ENCODE measurements at places on chromosomes 16 and 17. TPM values are rescaled to one million over a fixed set of nuclear protein-coding genes. Genes with fewer than 3 reads are reported as not detected.

RAPGEFL1 gene
- total RNA-seq = 4.0 TPM

DNA sequence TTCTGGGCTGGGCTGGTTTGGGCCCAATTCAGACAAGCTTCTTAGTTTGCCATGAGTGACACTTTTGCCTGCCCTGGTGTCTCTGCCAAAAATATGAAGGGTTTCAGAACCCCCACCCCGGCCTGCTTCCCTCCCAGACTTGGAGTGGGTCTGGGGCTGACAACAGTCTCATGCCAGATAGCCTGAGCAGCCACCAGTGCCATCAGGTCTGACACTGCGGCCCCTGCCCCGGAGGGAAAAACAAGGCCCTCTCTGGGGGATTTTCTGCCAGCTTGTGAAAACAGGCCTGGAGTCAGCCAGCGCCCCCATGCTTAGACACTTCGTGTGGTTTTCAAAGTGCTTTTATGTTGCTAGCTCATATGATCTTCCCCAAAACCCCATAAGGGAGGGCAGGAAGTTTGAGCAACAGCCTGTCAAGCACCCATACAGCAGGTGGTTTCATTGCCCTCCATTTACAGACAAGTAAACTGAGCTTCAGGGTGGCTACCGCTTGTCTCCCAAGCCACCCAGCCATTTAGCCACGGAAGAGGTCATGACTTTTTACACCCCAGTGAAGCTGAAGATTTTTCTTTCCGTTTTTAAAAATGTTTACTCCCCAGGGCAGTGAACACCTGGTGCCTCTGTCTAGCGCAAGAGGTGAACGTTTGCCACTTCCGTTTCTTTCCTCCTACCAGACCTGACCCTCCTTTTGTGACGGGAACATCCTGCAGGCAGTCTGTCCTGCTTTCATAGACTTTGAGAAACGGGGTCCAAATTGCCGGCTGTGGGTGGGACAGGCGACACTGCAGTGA lies 300.6 kb downstream of the SEC14L1 start:
- H3K36me3 ChIP-seq = peaks cover 42% of the 10 kb centered on the region
- peak; percentile 84 for DNase-seq
- H3K27ac ChIP-seq = peak overlapping the region; percentile 97
- peaks cover 98% of the 10 kb centered on the region for H3K4me1 ChIP-seq
- no peaks in the 10 kb centered on the region for H3K27me3 ChIP-seq

ADAD2 gene
- not detected for total RNA-seq

DNA sequence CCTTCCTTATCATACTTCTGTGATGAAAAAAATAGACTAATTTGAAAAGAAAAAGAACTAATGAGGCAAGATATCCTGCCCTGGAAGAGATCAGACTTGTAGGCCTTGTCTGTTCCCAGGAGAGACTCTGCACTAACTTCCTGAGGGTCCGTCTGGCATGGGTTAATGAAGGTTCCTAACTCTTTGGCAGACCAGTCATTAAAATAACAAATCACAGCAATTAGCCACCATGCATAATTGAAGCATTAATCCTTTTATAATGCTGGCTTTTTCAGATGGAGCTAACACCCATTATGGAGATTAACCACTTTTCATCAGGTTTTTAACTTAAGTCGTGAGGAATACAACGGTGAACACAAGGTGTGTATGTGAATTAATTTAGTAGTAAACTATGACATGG lies 10.4 kb upstream of the KRT10 start:
- peaks cover 5% of the 10 kb centered on the region for H3K36me3 ChIP-seq
- peaks cover 12% of the 10 kb centered on the region for H3K4me1 ChIP-seq
- H3K27me3 ChIP-seq = no peaks in the 10 kb centered on the region
- H3K4me3 ChIP-seq = no peak overlapping the region
- H3K27ac ChIP-seq = no peak overlapping the region
- DNase-seq = no peak

- H3K27ac ChIP-seq = no peak overlapping the region
- H3K27me3 ChIP-seq = no peaks in the 10 kb centered on the region
- H3K4me1 ChIP-seq = peaks cover 5% of the 10 kb centered on the region
- no peak overlapping the region for H3K4me3 ChIP-seq
Measured at GRCh38 chr16:70578035-70578434, 54.4 kb downstream of the SF3B3 start.

SLC16A6 gene
- total RNA-seq = 6.8 TPM

GRCh38 chr16:72677662-72678447 lies 370.1 kb downstream of the ZFHX3 start:
- no peak for DNase-seq
- no peaks in the 10 kb centered on the region for H3K4me1 ChIP-seq
- H3K36me3 ChIP-seq = no peaks in the 10 kb centered on the region

AGRP gene
- not detected for total RNA-seq

DNA sequence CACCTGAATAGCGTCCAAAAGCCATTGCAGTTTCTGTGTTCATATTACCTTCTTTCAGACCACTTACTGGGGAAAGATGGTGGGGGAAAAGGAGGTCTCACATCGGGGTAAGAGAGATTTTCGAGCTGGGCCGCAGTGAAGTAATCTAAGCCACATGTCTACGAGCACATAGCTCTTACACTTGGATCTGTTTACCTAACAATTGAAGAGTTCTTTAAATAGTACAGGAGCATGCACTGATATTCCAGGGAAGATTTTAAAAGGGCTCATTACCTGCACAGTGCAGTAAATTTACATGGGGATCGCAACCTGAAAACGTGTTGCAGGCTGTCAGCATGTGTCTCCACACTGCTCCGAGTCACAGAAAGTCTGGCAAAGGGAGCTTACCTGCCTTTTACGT lies 12.6 kb downstream of the MAF start:
- H3K4me3 ChIP-seq = no peak overlapping the region
- no peaks in the 10 kb centered on the region for H3K36me3 ChIP-seq
- no peak overlapping the region for H3K27ac ChIP-seq
- no peak for DNase-seq
- H3K4me1 ChIP-seq = peaks cover 1% of the 10 kb centered on the region

DNA sequence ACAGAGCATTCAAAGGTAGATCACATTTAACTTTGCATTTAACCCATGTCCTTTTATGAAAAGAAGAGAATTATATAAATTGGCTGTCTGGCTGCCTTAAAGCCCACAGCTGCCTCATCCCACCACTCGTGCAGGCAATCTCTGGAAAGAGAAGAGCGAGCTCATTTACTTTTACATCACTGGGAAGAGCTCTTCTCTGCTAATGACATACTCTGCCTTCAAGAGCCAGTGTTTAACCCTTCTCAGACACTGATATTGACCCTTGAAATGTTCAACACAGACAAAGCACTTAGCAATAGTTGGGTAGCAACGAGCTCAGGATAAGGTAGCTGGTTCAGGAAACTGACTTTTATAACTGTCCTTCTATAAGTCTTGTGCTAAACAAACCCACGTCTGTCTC lies 6.8 kb downstream of the KRT38 start:
- H3K27me3 ChIP-seq = peaks cover 5% of the 10 kb centered on the region
- no peaks in the 10 kb centered on the region for H3K36me3 ChIP-seq
- DNase-seq = no peak

DNA sequence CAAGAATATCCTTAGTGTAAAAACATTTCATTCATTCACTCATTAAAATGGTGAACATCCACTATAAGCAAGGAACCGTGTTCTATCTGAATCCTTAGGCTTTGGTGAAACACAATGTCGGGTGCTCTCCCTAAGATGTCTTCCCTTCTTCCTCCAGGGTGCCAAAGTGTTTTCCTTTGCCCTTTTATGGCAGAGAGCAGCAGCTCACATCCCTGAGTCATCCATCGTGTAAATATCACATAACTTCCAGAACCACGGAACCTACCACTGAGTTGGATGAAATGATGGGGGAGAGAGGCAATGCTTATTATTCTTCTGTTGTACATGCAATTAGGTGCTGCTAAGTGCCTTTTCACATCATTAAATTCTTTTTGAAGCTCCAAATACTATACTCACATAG lies 50.2 kb downstream of the DNAH3 start:
- H3K4me1 ChIP-seq = no peaks in the 10 kb centered on the region
- no peak overlapping the region for H3K27ac ChIP-seq
- DNase-seq = no peak
- H3K4me3 ChIP-seq = no peak overlapping the region
